Large intestine (tissue), 12 donors: ENCODE measurements at places on chromosomes 5 and 9. TPM values are rescaled to one million over a fixed set of nuclear protein-coding genes. Genes with fewer than 3 reads are reported as not detected.

The FOXD4 gene
- 0.42 TPM for polyA plus RNA-seq

The FAM153A gene
- 0.58 TPM for polyA plus RNA-seq

The C5orf34 gene
- 3.0 TPM for polyA plus RNA-seq

The MVB12B gene
- 13.4 TPM for polyA plus RNA-seq

The ANKRD34B gene
- polyA plus RNA-seq, result not detected

The MEIKIN gene
- not detected for polyA plus RNA-seq

DNA sequence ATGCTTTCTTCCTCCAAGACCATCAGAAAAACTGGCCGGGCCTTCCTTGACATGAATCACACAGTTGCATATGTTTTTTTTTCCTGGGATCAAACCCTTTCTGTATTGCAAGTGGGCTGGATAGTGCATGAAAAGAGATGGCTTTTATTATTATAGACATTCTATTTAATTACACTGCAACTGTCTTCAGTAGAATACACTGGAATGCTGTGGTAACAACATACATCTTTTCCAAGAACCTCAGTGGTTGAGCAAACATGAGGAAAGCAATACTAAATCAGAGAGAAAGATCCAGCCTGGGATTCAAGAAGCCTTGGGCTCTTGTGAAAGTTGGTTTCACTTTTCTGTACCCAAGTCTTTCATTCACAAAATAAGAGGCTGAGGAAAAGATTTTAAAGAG is 193.0 kb downstream of the DMAC1 start:
- H3K27me3 ChIP-seq, result no peaks in the 10 kb centered on the region
- no peak overlapping the region for H3K27ac ChIP-seq
- H3K36me3 ChIP-seq, result no peaks in the 10 kb centered on the region
- no peaks in the 10 kb centered on the region for H3K4me1 ChIP-seq
- H3K4me3 ChIP-seq, result no peak overlapping the region

- H3K36me3 ChIP-seq, result no peaks in the 10 kb centered on the region
- H3K27me3 ChIP-seq, result no peaks in the 10 kb centered on the region
- DNase-seq, result no peak
- no peak overlapping the region for H3K27ac ChIP-seq
- no peak overlapping the region for H3K4me3 ChIP-seq
Measured at GRCh38 chr5:84614906-84615305, 230.2 kb upstream of the EDIL3 start.

DNA sequence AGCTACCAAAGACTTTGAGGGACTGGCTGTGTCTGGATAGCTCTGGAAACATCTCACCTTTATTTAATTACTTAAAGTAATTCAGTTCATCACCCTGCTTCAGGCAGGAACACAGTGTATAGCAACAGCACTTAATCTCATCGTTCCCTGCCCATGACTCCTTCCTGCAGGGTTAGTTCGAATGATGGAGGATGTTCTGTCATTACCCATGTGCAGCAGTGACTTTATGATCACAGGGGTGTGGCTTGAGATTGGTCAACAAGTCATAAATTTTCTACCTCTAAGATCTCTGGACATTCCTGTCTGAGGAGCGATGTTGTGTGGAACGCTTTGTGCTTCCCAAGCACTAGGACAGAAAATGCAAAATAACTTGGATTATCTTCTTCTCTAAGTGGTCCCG is 37.1 kb upstream of the PRUNE2 start:
- H3K27me3 ChIP-seq, result peaks cover 11% of the 10 kb centered on the region
- DNase-seq, result peak; percentile 2
- no peaks in the 10 kb centered on the region for H3K4me1 ChIP-seq
- H3K36me3 ChIP-seq, result no peaks in the 10 kb centered on the region

GRCh38 chr9:138070815-138071214 is 193.2 kb downstream of the CACNA1B start:
- no peak overlapping the region for H3K27ac ChIP-seq
- H3K36me3 ChIP-seq, result no peaks in the 10 kb centered on the region
- no peak for DNase-seq
- no peaks in the 10 kb centered on the region for H3K4me1 ChIP-seq

- H3K27ac ChIP-seq, result no peak overlapping the region
- no peaks in the 10 kb centered on the region for H3K27me3 ChIP-seq
- H3K36me3 ChIP-seq, result no peaks in the 10 kb centered on the region
- H3K4me3 ChIP-seq, result no peak overlapping the region
- no peak for DNase-seq
- H3K4me1 ChIP-seq, result no peaks in the 10 kb centered on the region
Measured at GRCh38 chr5:80369521-80369920, 38.3 kb upstream of the ZFYVE16 start.

- no peaks in the 10 kb centered on the region for H3K27me3 ChIP-seq
- H3K36me3 ChIP-seq, result no peaks in the 10 kb centered on the region
- no peaks in the 10 kb centered on the region for H3K4me1 ChIP-seq
- no peak for DNase-seq
Measured at GRCh38 chr5:85000671-85001070, 616.0 kb upstream of the EDIL3 start.

DNA sequence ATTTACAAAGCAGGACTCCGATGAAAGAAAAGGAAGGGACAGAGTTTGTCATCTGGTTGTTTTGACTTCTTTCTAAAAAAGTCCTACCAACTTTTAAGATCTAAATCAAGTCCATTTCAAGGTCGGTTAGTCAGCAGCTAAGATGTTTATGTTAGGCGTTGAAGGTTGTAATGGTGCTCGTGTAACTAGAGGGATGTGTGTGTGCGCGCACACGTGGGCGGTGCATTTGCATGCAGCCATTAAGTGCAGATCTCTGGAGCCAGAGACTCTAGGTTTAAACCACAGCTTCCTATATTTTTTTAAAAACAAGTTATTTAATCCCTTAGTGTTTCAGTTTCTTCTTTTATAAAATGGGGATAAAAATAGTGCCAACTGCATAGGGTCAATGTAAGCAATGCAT is 77.0 kb upstream of the SMIM32 start:
- no peak overlapping the region for H3K4me3 ChIP-seq
- peaks cover 5% of the 10 kb centered on the region for H3K27me3 ChIP-seq
- no peak overlapping the region for H3K27ac ChIP-seq
- no peak for DNase-seq
- H3K4me1 ChIP-seq, result no peaks in the 10 kb centered on the region

DNA sequence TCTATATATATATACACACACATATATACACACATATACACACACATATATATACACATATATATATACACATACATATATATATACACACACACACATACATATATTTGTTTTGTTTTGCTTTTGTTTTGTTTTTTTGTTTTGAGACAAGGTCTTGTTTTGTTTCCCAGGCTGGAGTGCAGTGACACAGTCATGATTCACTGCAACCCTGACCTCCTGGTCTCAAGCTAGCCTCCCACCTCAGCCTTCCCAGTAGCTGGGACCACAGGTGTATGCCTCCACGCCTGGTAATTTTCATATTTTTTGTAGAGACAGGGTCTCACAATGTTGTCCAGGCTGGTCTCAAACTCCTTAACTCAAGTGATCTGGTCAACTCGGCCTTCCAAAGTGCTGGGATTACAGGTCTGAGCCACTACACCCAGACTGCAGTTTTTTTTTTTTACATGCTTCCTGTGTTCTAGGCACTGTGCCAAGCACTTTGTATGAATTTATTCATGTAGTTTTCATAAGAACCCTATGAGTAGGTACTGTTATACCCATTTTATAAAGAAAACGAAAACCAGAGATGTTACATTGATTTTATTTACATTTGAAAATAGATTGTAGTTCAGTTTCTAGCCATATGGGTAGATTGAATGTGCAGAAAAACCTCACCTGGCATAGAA is 120.7 kb downstream of the PBX3 start:
- H3K4me1 ChIP-seq, result no peaks in the 10 kb centered on the region
- H3K36me3 ChIP-seq, result no peaks in the 10 kb centered on the region

- H3K27me3 ChIP-seq, result no peaks in the 10 kb centered on the region
- no peak for DNase-seq
- H3K4me1 ChIP-seq, result no peaks in the 10 kb centered on the region
- H3K27ac ChIP-seq, result no peak overlapping the region
Measured at GRCh38 chr5:114430532-114430931, 68.7 kb downstream of the KCNN2 start.
